EL (cell line): ENCODE measurements at places on chromosomes 2 and 18.

DNA sequence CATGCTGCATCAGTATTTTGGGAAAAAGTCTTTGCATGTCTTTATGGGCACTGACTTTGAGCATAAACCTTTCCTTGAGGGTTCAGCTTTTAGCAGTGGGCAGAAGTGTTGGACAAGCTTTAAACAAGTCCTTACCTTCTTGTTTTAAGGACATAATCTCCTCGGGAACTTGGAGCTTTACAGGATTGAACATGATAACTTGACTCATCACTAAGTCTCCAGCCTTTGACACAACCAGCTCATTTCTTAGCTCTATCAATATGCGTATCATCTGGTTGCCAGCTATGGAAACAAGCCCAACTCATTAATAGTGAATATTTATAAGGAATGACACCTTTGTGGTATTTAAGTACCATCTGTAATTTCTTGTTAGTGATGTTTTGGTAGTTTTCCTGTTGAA is 21.0 kb upstream of the RAB27B start:
- no peak for DNase-seq

DNA sequence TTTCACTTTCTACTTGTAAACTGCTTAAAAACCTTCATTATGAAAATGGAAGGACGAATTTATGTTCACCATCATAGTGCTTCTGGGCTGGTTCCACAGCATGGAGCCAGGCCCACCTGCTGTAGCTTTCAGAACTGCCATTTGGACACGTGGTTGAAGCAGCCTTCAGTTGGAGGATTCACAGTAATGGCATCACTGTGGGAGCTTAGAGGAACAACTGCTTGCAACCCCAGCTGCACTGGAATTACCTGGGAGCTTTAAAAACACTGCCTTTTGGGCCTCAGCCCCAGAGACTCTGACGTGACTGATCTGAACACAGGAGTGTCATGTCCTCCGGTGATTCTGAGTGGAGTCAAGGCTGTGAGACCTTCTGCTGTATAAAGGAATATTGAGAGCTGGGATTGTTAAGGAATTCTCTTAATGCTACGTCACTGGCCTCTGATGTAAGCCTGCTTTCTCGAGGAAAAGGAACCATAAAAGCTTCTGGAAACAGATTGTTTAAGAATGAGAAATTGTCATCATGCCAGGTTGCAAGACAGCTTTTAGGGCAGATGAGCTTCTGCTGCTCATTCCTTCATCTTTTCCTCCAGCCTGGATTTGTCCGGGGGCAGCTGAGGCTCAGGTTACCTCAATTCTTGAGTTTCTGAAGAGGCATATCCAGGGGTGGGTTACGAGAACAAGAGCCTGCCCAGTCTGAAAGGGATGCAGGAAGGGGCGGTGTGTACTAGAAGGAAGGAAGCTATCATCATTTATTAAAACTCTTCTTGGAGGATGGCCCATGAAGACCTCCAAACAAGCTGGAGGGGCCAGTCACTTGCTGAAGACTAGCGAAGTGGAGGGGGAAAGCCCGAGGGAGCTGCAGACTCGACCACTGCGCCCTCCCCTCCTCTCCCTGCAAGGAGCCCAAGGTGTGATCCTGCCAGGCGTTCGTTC is 1.3 kb upstream of the IL1R1 start:
- peak; percentile 91 for DNase-seq

DNA sequence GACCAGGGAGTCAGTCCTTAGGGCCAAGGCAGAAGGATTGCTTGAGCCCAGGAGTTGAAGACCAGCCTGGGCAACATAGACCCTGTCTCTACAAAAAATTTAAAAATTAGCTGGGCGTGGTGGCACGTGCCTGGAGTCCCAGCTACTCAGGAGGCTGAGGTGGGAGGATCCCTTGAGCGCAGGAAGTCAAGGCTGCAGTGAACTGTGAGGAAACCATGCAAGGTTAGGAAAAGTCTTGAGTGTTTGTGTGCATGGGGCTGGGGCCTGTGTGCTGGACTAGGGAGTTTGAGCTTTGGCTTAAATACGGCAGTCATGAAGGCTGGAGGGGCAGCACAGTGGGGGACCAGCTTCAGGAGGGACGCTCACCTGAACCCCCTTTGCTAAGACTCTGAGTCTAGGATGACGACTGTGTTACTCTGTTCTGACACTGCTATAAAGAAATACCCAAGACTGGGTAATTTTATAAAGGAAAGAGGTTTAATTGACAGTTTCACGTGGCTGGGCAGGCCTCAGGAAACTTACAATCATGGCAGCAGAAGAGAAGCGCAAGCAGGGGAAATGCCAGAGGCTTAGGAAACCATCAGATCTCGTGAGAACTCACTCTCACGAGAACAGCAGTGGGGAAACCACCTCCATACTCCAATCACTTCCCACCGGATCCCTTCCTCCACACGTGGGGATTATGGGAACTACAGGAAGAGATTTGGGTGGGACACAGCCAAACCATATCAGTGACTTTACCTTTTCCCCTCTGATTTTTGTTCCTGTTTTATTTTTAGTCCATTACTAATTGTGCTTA is 39.4 kb downstream of the GORASP2 start:
- DNase-seq = no peak

DNA sequence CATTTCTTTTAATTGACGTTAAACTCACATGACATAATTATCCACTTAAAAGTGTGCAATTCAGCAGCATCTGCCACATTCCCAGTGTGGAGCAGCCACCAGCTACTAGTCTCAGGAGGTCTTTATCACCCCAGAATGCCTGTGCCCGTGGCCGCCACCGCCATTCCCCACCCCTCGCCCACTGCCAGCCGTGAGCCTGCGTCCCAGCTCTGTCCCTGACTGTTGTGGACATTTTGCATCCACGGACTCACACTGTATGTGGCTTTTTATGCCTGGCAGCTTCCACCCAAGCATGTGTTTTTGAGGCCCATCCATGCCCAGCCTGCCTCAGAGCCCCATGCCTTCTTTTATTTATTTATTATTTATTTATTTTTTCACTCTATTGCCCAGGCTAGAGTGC is 9.2 kb downstream of the BOK start:
- DNase-seq = no peak

DNA sequence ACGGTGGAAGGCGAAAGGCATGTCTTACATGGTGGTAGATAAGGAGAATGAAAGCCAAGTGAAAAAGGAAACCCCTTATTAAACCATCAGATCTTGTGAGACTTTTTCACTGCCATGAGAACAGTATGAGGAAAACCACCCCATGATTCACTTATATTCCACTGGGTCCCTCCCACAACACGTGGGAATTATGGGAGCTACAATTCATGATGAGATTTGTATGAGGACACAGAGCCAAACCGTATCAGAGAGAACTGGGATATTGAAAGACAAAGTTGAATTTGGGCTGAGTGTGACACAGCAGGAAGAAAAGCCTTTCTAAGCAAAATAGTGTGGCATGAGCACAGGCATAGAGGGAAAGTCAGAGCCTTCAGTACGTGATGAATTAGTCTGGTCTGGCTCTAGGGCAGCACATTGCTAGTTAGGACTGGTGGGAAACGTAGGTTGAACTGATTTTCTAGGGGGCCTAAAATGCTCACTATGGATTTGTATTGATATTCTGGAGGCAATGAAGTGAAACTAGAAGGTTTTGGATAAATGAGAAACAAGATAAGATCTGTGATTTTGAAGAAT is 84.8 kb upstream of the RND3 start:
- DNase-seq = no peak

GRCh38 chr2:121346859-121347258 is 61.9 kb upstream of the TFCP2L1 start:
- DNase-seq = no peak

DNA sequence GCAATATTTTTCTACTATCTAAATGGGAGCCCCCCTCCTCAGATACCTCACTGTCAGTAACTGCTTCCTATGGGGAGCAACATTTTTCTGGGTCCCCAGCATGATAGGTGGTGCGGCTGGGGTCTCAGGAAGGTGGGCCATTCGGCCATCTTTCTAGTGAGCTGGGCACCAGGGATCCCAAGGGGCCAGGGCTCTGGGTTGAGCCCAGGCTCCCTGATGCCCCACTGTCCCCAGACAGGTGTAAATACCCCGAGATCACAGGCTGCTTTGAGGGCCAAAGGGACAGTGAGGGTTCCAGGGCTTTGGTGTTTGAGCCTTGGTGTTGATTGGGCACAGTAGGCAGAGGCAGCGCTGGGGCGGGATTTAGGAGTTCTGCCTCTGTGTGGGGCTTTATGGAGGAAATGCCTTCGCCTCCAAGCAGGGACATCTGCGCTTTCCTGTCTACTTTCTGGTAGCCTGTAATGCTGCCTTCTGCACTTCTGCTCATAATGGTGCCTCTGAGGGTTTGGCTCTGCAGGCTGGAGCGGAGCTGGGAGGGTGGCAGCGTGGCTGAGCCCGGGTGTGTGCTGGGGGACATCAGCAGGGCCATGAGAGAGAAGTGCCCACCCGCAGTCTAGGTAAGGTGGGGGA is 5.3 kb downstream of the ITM2C start:
- no peak for DNase-seq

GRCh38 chr18:27785815-27786471 is 391.0 kb downstream of the CDH2 start:
- no peak for DNase-seq

DNA sequence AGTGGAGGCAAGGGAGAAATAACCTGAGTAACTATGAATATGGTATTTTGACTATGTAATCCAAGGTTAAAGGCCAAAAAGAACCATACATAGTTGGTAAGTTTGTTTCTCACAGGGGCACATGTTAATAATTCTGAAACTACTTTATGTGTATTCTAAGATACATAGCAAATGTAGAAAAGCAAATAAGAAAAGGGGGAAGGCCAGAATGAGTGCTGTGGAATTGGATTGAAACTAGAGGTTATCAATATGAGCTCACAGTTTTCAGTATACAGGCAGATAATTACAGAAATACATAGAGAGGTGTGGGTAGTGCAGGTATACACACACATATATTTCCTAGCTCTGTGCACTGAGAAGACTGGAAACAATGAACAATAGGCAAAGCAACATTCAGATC is 13.7 kb downstream of the INO80C start:
- DNase-seq = no peak

- no peak for DNase-seq
These were observed 28.6 kb upstream of the DAPL1 start for GRCh38 chr2:158766524-158766923.

GRCh38 chr2:124120246-124120645 is 95.2 kb downstream of the CNTNAP5 start:
- no peak for DNase-seq

- DNase-seq = peak; percentile 53
These were observed 49.3 kb downstream of the ACAA2 start for GRCh38 chr18:49764032-49764431.

- DNase-seq = no peak
These were observed 177.6 kb upstream of the SLC39A10 start for GRCh38 chr2:195479407-195479806.

GRCh38 chr2:133525613-133526529 is 42.4 kb downstream of the NCKAP5 start:
- no peak for DNase-seq

DNA sequence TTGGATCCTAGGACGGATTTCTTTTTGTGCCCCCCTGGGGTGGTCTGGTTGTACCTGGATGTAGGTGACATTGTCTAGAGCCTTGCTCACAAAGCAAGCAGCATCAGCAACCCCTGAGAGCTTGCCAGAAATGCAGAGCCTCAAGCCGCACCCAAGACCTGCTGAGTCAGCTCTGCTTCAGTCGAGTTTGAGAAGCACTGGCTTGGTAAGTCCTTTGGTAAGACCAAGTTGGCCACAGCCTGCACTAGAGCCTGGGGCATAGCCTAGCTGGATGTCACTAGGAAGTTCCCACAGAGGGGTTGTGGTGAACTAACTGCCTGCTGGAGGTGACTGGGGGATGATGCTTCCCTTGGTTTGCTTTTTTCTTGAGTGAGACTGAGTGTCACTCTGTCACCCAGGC is 6.2 kb downstream of the ABCG5 start:
- no peak for DNase-seq

GRCh38 chr18:48833701-48834412 is 116.9 kb downstream of the SMAD7 start:
- no peak for DNase-seq
